ENCODE measurements at places on chromosomes 7 and 10.
A peak's percentile ranks its signal among the peaks of the same experiment; 100 is the strongest.

DNA sequence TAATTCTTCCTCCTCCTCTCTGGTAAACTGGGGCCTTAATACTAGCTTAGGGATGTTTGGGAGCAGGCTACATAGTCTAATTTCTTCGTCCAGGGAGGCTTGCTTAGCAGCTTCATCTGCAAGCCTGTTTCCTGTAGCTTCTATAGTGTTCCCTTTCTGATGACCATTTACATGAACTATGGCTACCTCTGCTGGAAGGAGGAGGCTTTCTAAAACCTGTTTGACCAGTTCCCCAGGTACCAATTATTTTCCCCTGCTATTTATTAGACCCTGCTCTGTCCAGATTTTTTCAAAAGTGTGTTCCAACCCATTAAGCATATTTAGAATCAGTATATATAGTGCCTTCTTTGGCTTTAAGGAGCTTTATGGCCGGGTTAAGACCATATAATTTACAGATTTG lies 38.8 kb upstream of the DNAH11 start:
- DNase-seq, result no peak

GRCh38 chr7:55140941-55141278 lies 122.1 kb downstream of the EGFR start:
- no peak for DNase-seq

DNA sequence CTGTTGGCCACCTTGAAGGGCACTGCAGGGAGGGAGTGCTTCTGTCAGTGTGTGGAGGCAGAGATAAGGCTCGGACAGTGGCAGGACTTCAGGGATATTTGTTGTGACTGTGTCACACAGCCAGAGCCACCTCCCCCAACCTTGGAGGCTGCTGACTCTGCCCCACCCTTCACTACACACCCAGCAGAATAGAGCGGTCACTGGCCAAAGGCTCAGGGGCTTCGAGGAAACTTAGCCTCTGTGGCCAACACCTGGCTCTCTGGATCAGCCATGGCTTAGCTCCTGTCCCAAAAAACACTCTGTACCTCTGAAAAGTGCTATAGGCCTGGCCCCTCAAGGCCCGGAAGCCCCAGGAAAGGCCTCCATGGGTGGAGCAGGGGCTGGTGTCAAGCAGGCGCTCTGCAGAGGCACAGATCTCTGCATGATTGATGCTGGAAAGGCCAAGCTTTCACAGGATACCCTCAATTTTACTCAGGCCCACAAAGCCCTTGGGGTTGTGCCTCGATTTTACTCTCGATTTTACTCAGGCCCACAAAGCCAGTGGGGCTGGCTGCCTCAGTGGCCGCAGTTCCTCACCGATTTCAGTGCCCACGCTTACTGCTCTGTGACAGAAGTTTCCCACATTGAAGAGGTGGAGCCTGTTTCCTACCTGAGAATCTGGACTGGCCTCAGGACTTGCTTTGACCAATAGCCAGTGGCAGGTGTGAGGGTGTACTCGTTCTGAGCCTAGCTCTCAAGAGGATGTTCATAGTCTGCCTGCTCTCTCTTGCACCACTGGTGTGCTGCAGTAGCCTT lies 113.2 kb upstream of the GPR26 start:
- DNase-seq, result no peak

- no peak for DNase-seq
These were observed 401.1 kb upstream of the PODXL start for GRCh38 chr7:131957338-131958020.

DNA sequence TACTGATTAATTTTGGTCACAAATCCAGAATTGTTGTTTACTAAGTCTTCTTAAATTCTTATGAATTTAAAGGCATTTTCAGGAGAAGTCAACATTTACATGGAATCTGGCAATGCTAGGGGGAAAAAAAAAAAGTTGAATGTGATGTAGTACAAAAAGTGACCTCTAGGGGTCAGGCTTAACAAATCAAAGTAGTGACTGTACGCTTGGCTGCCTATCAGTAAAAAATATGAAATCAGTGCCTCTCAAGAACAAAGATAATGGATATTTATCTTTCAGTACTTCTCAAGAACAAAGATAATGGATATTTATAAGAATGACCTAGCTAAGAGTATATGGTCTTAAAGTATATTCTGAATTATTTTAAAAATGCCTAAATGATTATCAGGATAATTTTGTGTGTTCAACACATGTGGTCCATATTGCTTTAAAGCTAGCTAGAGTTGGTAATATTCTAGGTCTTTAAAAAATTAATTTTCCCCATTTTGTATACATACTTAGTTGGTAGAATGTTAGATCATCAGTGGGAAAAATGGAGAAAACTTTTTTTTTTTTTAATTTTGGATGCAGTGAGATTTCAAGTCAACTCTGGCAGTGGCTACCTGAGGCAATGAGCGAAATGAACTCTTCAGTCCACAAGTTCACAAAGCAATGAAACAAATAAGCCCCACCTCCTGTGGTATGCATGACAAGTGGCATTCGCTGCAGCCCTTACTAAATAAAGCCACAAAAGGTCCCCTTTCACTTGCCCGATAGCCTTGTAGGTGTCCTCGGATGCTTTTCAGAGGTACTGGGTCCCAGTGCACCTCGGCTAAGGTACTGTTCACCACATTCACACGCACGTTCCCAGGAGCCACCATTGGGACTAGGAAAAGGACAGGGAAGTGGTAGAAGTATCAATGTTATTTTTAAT lies 51.2 kb upstream of the LAMB4 start:
- DNase-seq, result no peak

GRCh38 chr7:40674316-40674715 lies 539.5 kb downstream of the SUGCT start:
- DNase-seq, result no peak

DNA sequence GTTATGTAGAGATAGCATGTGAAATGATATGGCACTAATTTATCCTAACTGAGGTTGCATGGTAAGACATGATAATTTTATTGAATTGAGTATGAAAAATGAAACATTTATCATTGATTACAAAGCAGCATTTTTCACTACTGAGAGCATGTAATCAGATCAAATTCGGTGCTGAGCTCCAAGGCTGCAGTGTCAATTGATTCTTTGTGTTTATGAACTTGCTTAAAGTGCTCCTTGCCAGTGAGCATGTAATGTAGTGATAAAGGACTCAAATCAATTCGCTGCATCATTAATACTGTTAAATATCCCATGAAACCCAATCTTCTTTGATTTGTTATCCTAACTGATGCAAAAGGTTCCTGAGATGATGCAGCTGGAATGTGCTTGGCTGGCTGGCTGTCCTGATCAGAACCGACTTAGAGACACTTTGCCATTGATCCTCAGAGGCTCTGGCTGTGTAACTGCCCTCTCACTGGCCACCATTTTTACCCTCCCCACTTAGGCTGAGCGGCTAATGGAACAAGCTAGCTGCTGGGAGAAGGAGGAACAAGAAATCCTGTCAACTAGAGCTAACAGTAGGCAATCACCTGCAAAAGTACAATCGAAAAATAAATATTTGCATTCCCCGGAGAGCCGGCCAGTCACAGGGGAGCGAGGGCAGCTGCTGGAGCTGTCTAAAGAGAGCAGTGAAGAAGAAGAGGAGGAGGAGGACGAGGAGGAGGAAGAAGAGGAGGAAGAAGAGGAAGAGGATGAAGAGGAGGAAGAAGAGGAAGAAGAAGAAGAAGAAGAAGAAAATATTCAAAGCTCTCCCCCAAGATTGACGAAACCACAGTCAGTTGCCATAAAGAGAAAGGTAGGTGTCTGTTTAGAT lies 89.8 kb upstream of the SAMD8 start:
- DNase-seq, result no peak

DNA sequence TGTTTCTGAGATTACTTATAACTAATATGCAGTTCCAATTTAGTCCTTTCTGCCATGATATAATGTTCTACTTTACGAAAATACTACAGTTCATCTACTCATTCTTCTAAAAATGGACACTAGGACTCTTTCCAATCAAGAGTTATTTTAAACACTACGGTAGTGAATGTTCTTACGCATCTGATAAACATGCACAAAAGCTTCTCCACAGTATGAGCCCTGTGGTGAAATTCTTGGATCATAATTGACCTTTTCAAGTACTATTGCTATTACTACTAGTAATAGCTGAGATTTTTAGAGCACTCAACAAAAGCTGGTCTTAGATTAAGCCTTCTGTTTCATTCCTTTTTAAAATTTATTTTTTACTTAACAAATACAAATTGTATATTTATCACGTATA lies 106.4 kb downstream of the CH25H start:
- DNase-seq, result no peak

GRCh38 chr10:51427758-51428157 lies 271.6 kb downstream of the CSTF2T start:
- DNase-seq, result no peak

DNA sequence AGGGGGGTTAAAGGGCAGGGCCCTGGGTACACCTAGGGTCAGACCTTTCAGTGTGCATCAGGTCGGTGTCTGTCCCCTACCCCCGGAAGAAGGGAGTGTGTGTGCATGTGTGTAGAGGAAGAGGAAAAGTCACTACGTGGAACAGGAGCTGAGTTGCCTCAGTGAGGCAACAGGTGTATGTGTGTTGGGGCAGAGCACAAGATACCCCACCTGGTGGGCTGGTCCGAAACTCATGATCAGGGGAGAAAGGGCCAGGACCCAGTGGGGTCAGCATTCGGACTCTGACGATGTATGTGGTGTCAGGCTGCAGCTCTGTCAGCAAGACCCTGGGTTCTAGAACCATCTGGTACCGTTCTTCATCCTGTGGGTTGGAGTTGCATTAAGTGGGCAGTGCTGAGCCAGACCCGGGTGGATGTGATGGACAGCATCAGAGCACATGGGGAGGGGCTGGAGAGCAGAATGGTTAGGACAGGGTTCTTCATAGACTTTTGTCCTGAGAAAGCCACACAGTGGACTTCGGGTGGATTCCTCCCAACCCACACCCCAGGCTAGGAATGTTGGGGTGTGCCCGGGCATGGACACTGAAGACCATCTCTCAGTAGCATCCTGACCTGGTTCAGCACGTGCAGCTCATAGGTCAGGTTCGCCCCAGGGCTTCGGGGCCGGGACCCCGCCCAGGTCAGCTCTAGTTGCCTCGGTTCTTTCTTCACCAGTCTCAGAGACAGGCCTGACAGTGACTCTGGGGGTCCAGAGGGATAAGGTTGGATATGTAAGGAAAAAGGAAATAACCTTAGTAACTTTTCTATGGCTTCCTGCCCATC lies 10.7 kb downstream of the EPHA1 start:
- DNase-seq, result no peak

DNA sequence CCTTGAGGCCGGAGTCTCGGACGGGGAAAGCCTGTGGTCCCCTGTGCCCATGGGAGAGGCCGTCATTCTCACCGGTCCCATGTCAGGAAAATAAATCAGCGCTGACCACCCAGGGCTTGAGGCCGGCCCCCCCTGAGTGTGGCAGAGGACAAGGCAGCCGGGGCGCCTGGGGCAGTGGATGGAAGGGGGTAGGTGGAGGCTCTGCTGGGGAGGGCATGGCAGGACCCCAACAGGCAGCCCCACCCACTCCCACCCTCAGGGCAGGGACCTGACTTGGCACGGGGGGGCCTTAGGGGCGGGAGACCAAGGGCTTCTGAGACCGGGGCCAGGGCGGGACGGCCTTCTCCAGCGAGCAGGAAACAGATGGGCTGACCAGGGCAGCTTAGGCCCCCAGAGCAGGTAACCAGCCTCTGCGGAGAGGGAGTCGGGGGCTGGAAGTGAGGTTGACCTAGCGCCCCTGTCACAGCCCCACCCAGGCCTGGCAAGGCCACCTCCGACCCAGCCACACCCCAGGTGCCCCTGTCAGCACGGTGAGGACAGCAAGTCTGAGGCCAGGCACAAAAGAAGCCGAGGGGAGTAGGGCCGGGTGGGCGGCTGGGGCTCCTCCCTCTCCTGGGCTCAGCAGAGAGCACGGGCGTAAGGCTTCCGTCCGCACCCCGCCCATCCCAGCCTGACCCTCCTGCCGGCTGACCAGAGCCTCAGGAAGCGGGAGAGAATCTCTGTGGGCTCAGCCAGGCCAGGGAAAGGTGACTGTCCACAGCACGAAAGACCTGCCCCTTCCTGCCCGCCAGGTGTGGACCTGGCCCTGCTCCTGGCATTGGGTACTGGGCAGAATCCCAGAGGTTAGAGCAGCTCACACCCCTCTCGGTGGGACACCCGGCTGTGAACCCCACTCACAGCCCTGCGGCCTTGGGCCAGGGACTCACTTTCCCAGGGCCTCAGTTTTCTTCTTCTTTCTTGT lies 87.4 kb downstream of the FOXL3 start:
- peak; percentile 77 for DNase-seq

DNA sequence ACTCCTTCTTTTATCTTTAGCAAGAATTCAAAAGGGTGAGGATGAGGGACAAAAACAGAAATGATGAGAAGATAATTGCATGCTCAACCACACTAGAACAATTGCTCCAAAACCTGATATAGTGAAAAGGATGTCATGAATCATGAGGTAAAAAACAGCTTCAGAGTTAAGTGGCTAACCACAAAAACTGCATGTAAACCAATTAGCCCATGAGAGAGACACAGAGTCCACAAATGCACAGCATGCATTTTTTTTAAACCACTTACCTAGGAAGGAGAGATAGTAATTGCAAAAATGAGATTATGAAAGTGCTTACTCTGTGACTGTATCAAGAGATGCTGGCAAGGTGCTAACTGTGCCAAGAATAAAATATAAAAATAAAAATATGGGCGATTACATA lies 132.9 kb downstream of the MBL2 start:
- DNase-seq, result no peak

- no peak for DNase-seq
These were observed 7.1 kb downstream of the CAMK2G start for GRCh38 chr10:73867126-73867807.

GRCh38 chr10:93815304-93816096 lies 57.8 kb downstream of the LGI1 start:
- DNase-seq, result no peak

DNA sequence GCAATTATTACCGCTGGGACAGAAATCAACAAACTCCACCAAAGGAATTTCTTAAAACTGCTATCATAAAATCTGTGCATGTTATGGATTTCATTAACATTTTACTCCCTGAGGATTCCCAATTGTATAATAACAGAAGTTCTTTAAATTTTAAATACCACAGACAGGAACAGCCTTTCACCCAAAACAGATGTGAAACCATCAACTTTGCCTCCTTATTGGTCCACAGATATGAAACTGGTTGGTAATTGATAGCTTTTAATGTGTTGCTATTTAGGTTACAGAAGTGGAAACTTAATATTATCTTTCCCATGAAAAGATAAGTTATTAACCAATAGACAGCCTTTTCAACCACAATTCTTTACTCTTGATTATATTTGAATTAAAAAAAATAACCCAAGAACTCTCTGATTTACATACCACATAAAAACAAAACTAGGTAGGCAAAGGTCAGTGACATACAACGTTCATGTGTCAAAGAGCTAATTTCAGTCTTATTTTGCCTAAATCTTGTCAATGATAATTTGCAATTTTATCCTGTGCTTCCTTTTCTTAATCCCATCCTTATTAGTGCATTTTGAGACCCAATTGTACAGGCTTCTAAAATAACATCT lies 90.0 kb downstream of the NRP1 start:
- no peak for DNase-seq
